ENCODE measurements at places on chromosomes 7 and 10. TPM values are rescaled to one million over a fixed set of nuclear protein-coding genes. Genes with fewer than 3 reads are reported as not detected.

TMEM140 gene
- 11.6 TPM for total RNA-seq

SLC26A5 gene
- 6.2 TPM for total RNA-seq

OGA gene
- 193 TPM for total RNA-seq

LRRN3 gene
- total RNA-seq = 1.2 TPM

DNA sequence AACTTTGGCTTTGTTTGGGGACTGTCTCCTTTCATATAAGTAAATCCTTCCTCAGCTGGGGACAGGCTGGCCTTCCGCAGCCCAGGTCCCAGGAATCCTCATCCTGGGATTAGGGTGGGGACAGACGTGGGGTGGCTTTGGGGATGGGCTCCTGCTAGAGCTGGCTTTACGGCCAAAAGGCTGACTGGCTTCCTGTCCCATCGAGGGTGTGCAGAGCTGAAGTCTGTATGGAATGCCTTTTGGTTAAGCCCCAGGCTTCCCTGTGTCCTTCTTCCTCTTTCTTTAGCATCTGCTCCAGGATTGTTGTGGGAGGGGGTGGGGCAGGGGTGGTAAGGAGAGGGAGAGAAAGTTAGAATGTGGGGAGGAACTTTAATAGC lies 59.4 kb upstream of the AQP1 start:
- DNase-seq = no peak

GRCh38 chr7:29896685-29897411 lies 90.5 kb downstream of the WIPF3 start:
- DNase-seq = no peak

DNA sequence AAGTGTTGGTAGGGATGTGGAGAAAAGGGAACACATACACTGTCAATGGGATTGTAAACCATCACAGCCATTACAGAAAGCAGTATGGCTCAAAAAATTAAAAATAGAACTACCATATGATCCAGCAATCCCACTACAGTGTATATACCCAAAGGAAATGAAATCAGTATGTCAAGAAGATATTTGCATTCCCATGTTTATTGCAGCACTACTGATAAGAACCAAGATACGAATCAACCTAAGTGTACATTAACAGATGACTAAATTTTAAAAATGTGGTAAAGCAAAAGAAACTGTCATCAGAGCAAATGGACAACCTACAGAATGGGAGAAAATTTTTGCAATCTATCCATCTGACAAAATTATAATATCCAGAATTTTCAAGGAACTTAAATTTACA lies 290.4 kb downstream of the IPMK start:
- no peak for DNase-seq

DNA sequence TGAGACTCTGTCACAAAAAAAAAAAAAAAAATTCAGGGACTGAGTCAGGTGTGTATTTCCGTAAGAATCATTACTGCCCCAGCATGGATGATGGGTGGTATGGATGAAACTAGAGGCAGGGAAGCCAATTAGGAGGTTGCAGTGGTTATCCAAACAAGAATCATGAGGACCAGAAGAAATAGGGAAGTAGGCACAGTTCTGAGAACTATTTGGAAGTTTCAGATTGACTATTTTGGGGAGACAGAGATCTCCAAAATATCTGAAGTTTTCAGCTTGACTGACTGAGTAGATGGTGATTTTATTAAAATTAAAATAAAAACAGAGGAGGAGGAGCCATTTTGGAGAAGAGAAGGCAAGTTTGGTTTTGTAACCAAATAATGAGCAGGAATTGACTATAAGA lies 119.4 kb upstream of the NRBF2 start:
- no peak for DNase-seq

DNA sequence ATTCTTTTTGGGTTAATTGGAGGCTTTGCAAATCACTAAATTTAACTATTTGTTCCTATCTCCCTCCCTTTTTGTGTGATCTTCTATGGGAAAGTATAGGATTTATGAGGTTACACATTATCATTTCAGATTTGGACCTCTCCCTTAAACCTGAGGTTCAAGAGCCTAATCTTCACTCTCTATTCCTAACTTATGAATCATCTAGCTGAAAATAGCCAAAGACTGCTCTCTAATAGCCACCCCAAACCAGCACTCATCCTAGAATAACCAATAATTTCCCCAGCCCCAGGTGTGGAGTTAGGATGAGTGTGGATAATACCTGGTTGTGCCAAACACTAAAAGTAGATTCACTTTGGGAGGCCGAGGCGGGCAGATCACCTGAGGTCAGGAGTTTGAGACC lies 499.2 kb downstream of the GFRA1 start:
- no peak for DNase-seq

- DNase-seq = no peak
Measured at GRCh38 chr7:150784954-150785353, 15.2 kb downstream of the TMEM176B start.

- DNase-seq = no peak
Measured at GRCh38 chr7:134948736-134949135, 37.6 kb upstream of the AGBL3 start.
